ENCODE measurements at places on chromosomes 11 and 22. TPM values are rescaled to one million over a fixed set of nuclear protein-coding genes. Genes with fewer than 3 reads are reported as not detected.

DNA sequence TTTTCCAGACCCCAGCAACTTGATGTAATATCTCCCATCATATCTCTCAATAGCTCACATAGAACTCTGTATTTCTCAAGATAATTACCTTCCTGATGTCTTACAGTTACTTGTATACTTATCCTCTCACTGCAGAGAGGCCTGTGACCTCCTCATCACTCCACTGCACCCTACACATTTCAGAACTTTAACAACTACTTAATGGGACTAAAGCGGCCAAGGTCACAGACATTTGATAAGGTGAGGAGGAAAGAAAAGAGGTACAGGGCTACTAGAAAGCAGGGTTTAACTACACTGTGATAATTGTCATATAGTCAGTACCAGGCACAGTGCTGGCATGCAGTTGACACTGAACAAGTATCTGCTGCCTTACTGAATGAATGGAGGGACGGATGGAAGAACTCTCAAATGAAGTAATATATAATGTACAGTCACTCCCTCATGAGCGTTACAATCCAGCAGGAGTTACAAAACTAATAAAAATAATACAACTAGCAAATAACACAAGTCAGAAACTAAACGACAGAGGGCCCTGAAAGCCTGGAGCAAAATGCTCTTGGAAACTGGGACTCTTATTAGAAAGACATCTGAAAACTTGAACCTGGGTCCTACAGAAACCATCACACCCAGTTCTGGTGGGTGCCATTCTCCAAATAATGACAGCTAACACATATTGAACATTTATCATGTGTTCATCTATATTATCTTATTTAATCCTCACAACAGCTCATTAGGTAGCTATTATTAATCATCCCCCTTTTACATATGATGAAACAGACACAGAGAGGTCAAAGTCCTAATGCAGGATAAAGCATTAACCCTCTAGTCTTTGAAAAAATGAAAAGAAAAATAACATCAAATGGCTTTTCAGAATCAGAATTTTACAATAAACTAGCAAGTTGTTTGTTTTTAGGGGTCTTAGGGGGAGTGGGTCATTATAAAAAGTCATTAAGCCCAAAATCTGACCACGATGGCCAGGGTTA is 14.3 kb downstream of the PI4KA start:
- no peaks in the 10 kb centered on the region for H3K36me3 ChIP-seq
- no peak overlapping the region for H3K4me3 ChIP-seq
- H3K4me1 ChIP-seq: no peaks in the 10 kb centered on the region
- DNase-seq: no peak

GRCh38 chr11:46322759-46323158 is 24.5 kb upstream of the DGKZ start:
- no peaks in the 10 kb centered on the region for H3K4me1 ChIP-seq
- no peak for DNase-seq
- no peaks in the 10 kb centered on the region for H3K36me3 ChIP-seq
- no peaks in the 10 kb centered on the region for H3K27me3 ChIP-seq
- H3K27ac ChIP-seq: no peak overlapping the region

DNA sequence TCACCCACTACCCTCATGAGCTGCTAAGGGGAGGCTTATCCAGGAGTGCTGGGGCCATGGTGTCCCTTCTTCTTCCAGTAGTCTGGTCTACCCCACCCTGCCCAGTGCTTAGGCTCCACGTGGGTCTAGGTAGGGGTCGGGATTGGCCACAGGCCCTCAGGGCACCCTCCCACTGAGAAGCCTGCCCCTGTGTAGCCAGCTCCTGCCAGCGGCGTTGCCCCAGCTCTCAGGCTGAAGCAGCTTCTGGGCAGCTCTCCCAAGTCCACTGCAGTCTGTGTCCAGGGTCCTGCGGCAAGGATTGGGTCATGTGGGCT is 24.0 kb upstream of the RIC3 start:
- H3K27ac ChIP-seq: no peak overlapping the region
- peak; percentile 24 for DNase-seq
- no peak overlapping the region for H3K4me3 ChIP-seq
- H3K27me3 ChIP-seq: no peaks in the 10 kb centered on the region

DNA sequence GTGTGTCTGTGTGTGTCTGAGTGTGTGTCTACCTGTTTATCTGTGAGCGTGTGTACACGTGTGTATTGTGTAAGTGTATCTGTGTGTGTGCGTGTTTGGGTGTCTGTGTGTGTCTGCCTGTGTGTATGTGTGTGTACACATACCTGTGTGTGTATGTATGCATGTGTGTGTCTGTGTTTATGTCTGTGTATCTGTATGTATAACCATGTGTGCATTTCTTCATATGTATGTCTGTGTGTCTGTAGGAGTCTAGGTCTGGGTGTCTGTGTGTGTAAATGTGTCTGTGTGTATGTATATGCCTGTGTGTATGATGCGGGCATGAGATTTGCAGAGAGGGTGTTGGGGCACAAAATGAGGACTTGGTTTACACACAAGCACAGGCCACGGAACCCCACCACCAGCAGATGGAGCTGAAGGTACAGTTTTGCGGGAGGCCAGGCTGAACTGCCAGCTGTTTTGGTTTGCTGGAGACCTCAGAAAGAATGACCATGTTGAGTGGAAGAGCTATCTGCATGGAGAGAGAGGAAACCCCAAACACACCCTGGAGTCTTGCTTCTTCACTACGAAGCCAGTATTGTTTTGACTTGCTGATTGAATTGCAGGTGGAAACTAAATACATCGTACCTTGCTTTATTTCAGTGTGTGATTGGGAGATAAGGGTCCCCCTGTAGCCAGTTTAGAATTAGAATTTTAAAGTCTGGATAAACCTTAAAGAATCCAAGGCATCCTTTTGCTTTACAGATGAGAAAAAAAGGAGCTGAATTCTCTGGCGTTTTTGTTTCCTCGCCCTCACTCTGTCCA is 497.2 kb downstream of the NTM start:
- H3K36me3 ChIP-seq: no peaks in the 10 kb centered on the region
- no peaks in the 10 kb centered on the region for H3K4me1 ChIP-seq
- H3K4me3 ChIP-seq: no peak overlapping the region
- no peak overlapping the region for H3K27ac ChIP-seq
- no peaks in the 10 kb centered on the region for H3K27me3 ChIP-seq
- peak; percentile 81 for DNase-seq

OR8G1 gene
- total RNA-seq: not detected

DNA sequence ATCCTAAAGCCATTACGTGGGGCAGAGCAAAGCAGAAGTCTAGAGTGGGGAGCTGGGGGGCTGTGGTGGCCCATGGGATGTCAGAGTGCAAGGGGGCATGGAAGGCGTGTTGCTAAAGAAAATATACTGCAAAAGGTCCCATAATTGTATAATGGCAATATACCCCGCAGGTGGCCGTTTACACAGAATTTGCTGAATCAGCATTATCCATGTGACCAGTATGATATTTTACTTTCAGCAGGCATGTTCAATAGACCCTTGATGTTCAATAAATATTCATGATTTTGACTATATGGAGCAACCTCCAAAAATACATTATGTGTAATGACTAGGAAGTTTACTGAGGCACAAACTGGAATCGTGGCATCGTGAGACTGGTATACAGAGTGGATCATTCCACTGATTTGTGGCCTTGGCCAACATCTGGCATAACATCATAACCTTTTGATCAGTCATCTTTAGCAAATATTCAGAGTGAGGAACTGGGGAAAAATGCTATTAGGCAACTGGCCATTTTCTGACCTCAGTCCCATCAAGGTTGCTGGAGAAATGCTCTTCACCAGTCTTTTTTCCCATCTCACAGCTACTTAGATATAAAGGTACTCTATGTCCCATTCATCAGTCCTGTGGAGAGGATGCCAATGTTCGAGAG is 29.3 kb upstream of the PPP2R1B start:
- H3K36me3 ChIP-seq: no peaks in the 10 kb centered on the region
- no peak overlapping the region for H3K27ac ChIP-seq
- DNase-seq: no peak
- H3K4me1 ChIP-seq: no peaks in the 10 kb centered on the region

DNA sequence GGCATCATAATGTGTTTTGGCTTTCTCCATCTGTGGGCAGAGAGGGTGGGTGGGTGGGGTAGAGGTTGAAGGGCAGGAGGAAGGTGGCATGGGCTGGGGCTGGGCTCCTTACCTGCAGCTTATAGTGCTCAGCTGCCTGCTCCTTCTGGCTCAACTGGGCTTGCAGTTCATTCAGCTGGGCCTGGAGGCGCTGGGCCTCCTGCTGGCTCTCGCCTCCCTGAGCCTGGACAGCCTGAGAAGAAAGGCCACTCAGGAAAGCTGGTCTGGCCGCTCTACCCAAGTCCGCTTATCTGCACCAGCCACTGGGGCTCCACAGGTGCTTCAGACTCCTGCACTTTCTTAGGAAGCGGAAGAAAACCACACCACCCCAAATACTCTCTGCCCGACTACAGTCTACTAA is 10.4 kb downstream of the IL18BP start:
- peaks cover 99% of the 10 kb centered on the region for H3K36me3 ChIP-seq
- H3K27me3 ChIP-seq: no peaks in the 10 kb centered on the region
- DNase-seq: no peak
- no peaks in the 10 kb centered on the region for H3K4me1 ChIP-seq
- H3K27ac ChIP-seq: no peak overlapping the region

DNA sequence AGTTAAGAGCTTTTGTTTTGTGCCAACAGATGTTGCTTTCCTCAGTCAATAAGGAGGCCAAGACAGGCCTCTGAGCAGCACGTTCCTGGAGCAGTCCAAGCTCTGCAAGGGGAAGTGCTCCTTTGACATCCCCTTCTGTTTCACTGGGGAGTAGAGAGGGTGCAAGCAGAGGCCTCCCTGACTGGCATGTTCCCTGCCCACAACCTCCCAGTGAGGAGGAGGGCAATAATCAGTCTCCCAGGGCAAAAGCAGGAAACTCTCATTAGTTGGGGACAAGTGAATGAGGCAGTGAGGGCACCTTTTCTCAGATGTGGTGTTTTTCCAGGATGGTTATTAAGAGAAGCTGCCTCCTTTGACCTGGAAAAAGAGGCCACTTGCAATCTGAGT is 79.5 kb upstream of the ZBED5 start:
- H3K4me3 ChIP-seq: no peak overlapping the region
- DNase-seq: no peak
- H3K4me1 ChIP-seq: peaks cover 16% of the 10 kb centered on the region
- no peaks in the 10 kb centered on the region for H3K36me3 ChIP-seq
- no peak overlapping the region for H3K27ac ChIP-seq
